ENCODE measurements at places on chromosomes 12 and 14.

DNA sequence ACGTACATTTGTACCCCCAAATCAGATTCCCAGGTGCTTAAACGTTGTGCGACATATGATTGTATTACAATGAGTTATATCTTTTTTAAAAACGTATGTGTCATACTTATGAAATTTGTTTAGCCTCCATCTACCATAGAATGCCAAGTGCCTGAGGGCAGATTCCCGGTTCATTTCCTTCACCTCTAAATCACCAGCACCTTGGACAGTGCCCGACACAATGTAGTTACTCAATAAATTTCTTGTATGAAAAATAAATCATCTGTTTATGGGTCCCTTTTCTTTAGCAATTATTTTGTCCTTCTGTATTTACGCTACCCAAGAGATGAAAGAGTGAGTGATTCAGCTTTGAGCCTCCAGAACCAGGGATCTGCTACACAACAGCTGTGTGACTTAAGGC, 157.4 kb downstream of the TBX5 start:
- DNase-seq, result no peak

DNA sequence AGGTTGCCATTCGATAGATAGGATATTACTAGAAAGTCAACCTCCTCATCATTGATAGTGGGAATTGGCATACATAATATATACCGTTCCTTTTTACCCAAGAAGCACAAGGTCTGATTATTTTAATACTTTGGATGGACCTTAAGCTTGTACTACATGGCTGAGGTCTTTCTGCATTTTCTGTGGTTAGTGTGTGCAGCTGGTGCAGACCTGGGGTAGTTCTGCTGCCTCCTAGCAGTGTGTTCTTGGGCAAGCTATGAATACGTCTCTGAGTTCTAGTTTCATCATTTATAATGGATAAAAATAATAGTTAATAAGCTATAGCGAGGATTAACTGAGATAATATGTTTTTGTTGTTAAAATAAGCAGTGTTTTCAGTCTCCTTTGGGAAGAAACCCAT, 2.2 kb downstream of the ZDHHC17 start:
- no peak for DNase-seq

GRCh38 chr12:53380794-53381730, 1.1 kb downstream of the SP1 start:
- DNase-seq, result no peak

DNA sequence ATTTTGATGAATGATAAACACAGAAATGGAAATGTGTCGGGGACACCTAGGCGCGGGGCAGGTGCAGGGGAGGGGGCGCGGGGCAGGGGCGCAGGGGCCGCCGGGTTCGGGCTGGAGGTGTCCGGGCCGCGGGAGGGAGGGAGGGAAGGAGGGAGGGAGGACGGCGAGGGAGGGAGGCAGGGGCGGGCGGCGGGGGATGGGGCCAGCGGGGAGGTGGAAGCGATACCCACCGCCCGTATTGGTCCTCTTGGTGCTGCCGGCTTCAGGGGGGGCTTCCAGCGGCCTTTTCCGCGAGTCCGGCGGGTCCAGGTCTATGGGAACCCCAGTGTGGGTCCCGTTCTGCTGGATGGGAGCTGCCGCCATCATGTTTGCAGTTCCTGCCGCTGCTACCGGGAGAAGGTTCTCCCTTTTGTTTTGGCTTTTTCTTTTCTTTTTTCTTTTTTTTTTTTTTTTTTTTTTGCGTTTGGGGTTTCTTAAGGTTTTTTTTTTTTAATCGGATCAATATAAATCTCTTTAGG, 703 bp downstream of the NOVA1 start:
- peak; percentile 82 for DNase-seq

GRCh38 chr12:29741342-29742241, 42.1 kb downstream of the TMTC1 start:
- DNase-seq, result no peak

DNA sequence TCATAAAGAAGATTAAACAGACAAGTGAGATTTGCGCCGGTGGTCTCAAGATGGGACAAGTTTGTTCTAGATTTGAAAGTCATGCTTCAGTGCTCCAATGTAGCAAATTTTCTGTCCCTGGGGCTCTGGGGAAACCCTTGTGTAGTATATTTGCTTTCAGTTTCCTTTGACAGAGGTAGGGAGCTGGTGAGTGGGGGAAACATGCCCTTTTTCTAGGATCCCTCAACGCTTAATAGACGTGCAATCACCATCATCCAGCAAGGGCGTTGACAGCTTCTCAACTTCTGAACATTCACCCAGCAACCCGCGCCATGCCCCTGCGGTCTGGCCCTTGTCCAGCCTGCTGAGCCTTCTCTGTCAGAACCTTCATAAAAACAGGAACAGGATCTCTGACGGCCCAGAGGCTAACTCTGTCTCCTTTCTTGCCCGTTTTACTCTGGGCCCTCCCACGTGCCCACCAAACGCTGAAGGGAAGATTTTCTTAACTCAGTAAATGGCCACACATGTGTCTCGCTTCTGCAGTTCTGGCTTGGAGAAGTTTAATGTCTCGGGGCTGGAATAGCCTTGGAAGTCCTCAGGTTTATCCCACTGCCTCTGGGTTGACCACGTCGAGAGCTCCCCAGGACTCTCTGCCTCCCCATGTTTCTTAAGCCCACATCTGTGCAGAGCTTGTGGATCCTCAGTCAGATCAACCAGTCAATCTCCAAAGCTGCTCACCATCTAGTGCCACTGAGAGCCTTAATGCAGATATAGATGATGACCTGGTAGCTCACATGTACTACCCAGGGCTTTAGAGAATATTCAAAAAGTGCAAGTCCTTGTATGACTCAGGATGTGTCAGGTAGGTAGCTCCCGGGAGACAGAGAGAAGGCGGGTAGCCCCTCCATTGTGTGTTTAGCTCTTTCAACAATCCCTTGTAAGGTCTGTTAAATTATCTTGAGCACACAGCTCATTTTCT, 58.1 kb upstream of the CCND2 start:
- peak; percentile 59 for DNase-seq

DNA sequence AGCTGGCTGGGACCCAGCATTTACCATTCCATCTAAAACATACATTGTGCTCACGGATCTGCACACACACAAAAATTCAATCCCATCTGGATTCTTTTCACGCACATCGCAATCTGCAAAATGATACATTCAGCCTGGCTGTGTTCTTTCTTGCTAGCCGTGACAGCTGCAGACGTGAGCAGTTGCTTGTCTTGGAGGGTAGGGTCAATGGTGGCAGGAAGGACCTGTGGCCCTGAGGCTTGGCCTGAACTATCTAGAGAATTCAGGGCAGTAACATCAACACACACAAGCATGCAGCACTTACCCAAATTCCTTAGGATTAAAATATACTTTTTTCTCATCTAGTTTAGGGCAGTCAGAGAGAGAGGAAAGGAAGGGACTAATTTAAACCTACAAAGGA, 72.0 kb downstream of the DICER1 start:
- DNase-seq, result no peak

DNA sequence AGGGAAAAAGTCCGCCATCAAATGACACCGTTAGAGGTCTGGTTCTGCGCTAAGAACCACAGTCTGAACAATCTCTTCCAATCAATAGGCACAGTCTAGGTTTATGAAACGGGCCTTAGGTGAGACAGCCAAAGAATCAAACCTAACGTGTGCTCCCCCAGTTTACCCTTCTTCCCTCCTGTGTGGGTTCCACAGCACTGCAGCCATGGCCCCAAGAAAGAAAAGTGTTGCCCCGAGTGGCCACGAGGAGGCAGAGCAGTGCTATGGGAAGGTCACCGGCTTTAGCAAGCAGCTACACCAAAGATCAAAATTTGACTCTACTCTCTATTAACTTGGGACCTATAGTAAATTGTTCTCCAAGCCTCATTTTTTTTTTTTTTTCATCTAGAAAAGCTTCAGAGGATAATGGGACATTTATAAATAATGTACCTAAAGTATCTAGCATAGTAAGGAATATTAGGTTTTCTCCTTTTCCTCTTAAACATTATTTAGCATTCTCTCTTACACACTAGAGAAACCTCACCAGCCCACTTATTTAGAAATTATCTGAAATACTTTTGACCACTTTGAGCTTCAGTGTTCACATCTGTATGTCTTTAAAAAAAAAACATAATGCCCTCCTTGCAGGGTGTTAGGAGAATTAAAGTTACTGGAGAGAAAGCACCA, 70.2 kb upstream of the GPHB5 start:
- peak; percentile 32 for DNase-seq

DNA sequence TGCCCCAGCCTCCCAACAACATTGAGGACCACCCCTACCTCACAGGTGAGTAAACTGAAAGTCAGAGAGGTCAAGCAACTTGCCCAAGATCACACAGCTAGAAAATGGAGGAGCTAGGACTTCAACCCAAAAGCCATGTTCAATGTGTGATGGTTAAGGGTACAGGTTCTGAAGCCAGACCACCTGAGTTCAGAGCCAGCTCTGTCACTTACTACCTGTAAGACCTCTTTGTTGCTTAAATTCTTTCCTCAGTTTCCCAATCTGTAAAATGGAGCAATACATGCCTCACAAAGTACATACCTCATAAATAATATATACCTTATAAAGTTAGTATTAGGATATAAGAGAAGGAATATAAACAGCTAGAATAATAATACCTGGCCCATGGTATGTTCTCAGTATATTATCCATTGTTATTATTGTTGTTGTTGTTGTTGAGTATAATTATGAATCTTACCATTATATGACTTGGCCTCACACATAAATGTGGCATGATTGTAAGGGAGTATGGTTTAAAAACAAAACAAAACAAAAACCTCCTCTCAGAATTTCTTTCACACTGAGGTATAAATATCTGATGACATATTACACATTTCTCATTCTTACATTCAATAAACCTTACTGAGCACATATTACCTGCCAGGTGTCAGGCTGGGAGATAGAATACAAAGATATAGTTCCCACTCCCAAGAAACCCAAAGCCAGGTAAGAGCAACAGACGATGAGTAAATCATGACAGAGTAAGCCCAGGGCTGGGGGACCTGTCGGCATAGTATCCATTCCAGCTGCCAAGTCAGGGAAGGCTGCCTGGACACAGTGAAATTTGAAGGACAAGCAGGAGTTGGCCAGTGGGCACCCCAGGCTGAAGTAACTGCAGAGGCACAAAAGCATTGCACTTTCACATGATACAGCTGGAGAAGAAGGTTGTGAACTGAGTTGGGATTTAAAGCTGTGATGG, 19.6 kb downstream of the CMKLR1 start:
- DNase-seq, result no peak

DNA sequence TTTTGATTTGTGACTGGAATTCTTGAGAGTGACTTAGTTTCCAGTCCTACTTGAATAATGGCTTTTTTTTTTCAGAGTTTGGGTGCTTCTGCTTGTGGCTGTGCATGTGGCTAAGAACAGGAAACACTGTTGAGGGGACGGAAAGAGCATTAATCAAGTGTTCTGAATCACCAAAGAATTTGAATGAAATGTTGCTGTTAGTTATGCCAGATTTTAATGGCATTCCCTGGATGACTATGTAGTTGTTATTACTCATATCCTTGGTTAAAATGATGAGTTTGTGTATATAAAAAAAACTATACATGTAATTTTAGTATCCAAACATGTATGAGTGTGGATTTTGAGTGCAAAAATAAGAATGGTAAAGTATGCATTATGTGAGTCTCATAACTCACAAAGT, 347.9 kb downstream of the BCAT1 start:
- DNase-seq, result no peak

GRCh38 chr14:65259000-65259399, 153.5 kb upstream of the FUT8 start:
- DNase-seq, result no peak

GRCh38 chr14:85948153-85948552, 418.2 kb downstream of the FLRT2 start:
- no peak for DNase-seq

- DNase-seq, result no peak
These were observed 59.8 kb upstream of the MED13L start for GRCh38 chr12:116337312-116337711.

GRCh38 chr14:32588448-32589320, 259.6 kb downstream of the AKAP6 start:
- DNase-seq, result no peak

DNA sequence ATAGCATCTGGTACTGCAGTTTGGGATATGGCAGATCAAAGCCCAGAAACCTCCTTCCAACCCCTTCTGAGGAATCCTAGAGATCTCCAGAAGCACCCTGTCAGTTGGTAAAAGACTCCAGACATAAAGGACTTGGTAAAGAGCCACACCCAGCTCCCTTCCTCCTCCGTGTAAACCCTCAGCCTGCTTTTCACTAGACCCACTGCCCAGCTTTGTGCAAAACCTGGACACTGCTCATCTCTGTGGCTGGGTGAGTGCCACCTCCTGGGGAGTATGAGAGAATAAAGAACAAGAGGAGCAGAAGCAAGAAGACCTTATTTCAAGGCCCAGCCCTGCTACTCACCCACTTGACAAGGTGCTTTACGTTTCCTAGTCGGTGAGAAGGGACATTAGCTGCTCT, 33.0 kb downstream of the ANO2 start:
- DNase-seq, result peak; percentile 34

DNA sequence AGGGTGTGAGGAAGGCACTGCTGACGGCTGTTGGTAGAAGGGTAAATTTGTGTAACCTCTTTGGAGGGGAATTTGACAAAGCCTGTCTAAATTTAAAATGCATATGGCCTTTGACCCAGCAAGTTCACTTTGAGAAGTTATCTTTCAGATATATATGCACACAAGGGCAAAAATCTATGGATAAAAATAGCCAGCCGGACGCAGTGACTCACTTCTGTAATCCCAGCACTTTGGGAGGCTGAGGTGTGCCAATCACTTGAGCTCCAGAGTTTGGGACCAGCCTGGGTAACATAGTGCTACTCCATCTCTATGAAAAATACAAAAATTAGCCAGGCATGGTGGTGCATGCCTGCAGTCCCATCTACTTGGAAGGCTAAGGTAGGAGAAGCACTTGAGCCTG, 13.4 kb downstream of the UBC start:
- no peak for DNase-seq

- DNase-seq, result no peak
These were observed 312.8 kb upstream of the RGS6 start for GRCh38 chr14:71619472-71619871.

DNA sequence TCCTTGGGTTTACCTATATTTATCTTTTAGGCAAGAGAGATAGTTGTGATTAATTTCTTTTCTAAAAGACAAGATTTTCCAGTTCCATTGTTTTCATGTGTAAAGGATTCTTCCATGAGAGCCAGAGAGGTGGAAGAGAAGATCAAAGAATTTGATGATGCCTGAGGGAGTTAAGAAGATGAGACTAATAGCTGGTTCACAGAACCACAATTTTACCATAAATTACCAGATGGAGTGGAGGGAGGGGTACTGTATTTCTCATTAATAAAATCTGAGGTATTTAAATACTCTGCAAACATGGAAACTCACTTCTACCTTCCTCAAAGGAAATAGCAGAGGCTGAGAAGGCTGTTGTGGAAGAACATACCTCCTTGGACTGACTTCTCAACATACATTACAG, 34.6 kb downstream of the ALKBH1 start:
- DNase-seq, result no peak

DNA sequence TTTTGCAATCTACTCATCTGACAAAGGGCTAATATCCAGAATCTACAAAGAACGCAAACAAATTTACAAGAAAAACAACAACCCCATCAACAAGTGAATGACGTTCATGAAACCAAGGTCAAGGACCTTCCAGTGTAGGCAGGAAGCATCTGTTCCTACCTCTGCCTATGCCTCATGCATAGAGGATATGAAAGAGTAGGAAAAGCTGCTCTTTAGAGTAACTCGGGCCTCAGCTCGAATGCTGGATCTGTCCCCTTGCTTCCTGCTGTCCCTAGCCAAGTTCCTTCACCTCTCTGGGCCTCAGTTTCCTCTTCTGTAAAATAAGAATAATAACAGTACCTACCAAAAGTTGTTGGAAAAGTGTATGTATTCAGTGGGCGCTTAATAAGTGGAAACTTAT, 65.0 kb downstream of the FOXN4 start:
- DNase-seq, result no peak

GRCh38 chr12:8987685-8988084, 1.7 kb upstream of the KLRG1 start:
- no peak for DNase-seq

Measured in lower leg skin (tissue), 4 donors.